ENCODE measurements at places on chromosomes 11 and 22.

DNA sequence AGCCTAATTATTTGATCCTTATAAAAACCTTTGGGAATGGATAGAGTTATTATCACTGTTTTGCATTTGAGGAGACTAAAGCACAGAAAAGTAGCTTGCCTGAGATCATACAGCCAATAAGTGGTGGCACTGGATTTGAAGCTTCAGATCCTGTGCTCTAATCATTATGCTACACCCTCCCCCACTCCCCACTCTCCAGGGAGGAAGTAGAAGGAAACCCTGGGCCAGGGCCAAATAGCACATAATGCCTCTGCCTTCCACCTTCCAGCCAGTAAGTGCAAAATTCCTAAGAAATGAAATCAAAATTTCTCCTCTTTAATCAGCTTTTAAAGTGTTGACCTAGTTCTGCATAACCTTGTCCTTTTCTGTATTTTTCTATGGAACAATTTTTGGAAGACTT, 61.6 kb downstream of the SIK2 start:
- DNase-seq = peak; percentile 3

DNA sequence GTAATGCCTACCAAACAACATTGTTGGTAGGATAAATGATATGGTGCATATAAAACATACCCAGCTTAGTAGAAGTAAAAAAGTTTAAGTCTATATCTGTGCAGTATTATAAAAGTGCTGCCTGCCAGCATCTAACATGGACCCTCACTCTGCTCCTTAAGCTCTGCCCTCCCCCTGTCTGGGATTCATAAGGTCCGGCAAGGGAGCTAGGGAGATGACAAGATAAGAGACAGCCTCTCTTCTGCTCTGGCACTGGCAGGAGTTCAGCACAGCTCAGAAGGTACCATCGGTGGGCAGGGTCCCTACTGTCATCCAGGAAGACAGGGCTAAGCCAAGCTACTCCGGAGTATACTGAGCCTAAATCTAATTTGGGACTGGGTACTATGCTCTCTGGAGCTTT, 42.8 kb downstream of the TRIM66 start:
- DNase-seq = no peak

GRCh38 chr11:130624971-130625544, 176.6 kb downstream of the ADAMTS15 start:
- no peak for DNase-seq

DNA sequence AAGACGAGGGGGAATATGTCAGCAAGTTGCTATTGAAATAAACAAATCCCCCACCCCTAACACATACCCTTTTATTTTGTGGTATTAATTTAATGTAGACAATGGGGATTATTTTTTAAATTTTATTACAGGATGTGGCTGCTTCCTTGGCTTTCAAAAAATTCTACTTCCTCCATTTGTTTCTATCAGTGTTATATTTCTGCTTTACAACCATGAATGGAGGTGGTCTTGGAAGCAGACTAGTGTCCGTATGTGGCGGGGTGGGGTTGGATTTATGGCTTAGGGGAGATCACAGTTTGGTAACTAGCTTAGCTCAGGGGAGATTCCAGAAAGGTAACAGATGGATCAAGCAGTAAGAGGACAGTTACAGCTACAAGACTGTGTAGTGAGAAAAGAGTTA, 39.3 kb upstream of the PICALM start:
- DNase-seq = no peak

- peak; percentile 46 for DNase-seq
Measured at GRCh38 chr11:45374653-45375059, 88.5 kb upstream of the SYT13 start.

- peak; percentile 62 for DNase-seq
Measured at GRCh38 chr11:63592975-63593395, 21.2 kb downstream of the PLAAT3 start.

DNA sequence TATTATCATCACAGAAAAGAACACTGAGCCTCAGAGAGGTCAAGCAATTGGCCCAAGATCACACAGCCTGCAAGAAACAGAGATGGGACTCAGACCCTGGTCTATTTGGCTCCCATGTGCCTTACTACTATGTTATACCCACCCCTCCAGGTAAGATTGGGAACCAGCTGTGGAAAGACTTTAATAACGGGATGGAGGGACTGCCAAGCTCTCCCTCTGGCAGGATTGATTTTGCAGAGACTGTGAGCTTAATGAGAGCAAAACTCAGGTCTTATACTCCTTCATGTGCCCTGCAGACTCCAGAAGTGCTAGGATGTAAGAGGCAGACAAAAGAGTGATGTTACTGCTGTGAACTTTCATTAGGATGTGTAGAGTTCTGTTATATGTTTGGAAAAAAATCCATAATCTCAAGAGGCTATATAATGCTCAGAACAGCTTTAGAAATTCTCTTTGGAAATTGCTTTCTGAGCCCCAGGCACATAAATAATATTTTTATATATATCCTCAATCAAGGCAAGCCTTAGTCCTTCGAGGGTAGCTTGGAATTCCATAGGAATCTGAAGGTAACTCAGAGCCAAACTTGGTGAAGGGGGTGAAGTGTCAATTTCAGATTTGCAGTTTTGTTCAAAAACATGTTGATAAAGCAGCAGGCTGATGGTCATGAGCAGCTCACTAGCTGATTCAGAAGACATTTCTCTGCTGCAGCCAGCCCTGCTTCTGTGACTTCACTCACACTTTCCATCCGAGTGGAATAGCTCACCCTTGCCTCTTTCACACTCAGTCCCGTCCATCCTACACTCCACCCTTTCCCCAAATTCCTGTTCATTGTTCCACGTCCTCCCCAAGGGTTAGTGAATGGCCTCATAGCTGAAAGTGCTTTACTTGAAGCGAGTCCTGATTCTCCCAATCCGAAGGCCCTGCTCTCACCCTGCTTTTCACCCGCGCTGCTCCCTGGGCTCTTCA, 188.8 kb downstream of the SNX19 start:
- no peak for DNase-seq

DNA sequence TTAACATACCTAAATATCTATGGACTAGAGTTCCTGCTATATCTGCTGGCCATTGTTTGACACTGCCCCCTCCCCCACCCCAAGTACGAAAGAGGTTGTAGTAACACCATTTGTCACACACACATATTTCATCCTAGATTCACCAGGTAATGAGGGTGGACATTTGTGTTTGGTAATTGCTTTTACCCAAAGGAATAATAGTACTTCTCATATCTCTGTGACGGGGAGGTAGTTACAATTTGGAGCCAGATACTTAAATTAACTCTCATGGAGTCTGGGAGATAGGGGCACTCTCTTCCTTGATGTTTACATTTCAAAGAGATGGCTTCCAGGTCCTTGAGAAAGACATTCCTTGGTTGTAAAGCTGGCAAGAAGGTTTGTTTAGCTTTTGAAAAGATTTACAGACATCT, 38.7 kb downstream of the REXO2 start:
- DNase-seq = peak; percentile 76

GRCh38 chr11:72422414-72422813, 11.9 kb downstream of the CLPB start:
- no peak for DNase-seq

DNA sequence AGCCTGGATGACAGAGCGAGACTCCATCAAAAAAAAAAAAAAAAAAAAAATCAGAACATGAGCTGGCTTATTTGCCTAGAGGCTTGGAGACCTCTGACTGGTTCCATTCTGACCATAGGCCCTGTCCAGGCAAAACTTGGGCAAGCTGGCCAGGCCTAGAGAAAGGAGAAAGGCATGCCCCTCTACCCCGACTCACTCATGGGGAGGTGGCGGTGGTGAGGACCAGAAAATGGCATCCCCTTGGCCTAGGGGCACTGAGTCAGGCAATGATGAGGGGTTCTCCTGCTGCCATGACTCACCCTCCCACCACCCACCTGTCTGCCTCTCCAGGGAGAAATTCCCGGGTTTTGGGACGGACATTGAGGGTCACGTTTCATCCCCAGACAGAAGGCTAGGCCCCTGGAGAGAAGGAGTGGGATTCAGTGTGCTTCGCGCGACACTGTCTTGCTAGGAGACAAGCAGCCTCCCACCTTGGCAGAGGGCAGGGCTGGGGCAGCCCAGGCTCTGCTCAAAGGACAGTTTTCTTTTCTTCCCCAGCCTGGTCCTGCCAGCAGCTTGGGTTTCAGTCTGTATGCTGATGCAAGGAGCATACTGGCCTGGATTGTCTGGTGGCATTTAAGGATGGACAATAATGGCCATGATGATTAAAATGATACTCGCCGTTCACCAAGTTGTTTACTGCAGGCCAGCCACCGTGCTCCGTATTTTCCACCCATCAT, 17.2 kb downstream of the TOB2 start:
- DNase-seq = no peak

DNA sequence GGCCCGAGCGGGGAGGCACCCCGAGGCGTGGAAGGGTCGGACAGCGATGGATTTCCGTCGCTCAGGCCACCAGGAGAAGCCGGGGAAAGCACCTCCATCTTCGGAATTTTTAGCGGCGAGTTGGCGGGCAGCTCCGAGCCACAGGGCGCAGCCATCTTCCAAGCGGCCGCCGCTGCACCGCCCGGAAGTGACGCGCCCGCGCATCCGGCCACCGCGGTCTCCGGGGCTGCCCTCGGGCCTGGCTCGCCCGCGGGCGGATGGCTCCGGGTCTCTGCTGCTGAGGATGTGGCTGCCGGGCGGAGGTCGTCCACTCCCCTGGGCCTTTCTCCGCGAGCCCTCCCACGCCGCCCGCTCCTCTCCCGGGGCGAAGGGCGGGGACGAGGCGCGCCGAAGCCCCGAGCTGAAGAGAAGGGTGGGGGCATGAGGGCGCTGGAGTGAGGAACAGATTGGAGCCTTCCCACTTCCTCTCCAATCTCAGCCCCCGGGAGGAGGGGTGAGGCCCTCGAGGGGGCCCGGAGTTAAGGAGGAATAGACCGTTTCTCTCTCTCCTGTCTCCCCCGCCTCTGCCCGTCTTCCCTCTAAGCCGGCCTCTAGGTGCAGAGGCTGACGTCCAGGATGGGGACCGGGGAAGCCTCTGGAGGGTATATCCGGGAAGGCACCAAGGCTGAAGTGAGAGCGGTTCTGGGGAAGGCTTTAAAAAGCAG, at the start of gene MSANTD2:
MSANTD2 (minus strand) TSS at position 181 of the 704 bp plus-strand sequence; CDS start at position 155, 26 bp downstream.
- peak; percentile 92 for DNase-seq

GRCh38 chr22:36197065-36197440, 4.6 kb downstream of the APOL4 start:
- DNase-seq = peak; percentile 94

Measured in mesendoderm (in vitro differentiated cells).